ENCODE measurements at places on chromosomes 16 and 17.
A peak's percentile ranks its signal among the peaks of the same experiment; 100 is the strongest.

GRCh38 chr17:45130681-45131615 is 1.4 kb downstream of the PLCD3 start:
- no peak for DNase-seq

GRCh38 chr17:57084361-57084801 is 665 bp upstream of the AKAP1 start:
- no peak for DNase-seq

- no peak for DNase-seq
Observed at GRCh38 chr17:39517224-39517623, 55.9 kb downstream of the CDK12 start.

DNA sequence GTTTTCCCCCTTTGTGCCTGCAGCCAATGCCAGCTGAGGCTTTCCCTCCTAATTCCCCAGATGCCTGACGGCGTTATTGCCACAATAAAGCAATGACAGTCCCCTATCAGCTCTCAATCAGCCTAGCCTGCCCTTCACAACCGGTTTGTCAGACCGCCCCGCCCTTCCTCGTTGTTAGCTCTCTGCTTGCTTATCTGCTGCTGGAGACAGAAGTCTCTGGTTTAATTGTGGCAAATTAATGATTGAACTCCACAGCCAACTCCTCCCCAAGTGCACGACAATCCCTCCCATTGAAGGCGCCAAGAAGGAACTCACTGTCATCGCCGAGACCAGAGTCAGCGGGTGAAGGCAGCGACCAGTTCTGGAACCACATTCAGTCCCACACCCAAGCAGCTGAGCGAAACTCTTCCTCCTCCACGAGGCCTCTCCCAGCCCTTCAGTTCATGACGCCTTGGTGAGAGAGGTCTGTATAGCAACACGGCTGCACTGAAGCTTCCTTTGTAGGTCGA is 474.4 kb downstream of the SLC39A11 start:
- DNase-seq: peak; percentile 43

DNA sequence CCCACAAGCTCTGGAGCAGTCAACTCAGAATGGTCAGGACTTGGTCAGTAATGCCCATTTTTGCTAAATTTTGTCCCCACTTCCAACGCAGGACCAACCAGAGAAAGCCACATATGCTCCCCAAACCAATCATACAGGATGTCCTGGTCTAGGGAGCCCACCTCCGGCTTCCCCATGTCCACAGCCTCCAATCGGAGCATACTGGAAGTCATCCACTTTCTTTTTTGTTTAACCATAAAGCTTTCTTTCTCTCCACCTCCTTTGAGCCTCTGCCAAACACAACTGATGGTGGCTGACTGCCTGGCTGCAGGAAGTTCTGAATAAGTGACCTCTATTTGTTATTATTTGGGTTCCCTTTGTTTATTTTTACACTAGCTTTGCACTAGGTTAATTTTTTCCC is 549.1 kb downstream of the WWOX start:
- DNase-seq: no peak

DNA sequence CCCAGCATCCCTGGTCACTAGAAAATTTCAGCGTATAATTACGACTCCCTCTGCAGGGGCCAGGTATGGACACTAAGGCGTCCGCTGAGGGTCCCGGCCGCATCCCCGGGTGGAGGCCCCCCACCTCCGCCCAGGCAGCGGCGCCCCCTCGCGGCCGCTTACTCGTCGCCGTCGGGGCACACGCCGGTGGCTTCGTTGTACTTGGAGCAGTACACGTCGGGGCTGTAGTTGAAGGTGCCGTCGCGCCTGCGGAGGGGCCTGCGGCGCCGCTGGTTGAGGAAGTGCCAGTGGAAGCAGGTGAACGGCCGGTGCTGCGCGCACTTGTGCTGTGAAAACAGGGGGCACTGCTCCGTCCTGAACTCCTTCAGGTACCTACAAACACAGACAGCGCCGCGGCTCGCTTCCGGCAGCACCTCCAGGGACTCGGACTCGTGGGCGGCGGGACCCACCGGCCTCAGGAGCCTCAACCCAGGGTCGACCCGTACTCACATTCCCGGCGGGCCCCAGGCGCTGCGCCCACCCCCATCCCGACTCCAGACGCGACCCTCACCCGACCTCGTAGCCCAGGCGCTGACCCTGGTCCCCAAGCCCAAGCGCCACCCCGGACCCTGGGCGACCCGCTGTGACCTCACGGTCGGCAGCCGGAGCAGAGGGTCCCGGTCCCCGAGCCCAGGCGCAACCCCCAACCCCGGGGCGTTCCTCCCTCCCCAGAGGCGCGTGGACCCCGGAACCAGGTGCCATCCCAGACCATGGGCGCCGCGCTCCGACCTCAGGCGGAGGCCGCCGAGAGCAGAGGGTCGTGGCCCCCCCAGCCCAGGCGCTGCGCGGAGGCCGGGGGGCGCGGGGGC is 596 bp downstream of the UNKL start:
- peak; percentile 79 for DNase-seq

GRCh38 chr16:56658327-56658875 is 642 bp downstream of the MT1F start:
- no peak for DNase-seq

DNA sequence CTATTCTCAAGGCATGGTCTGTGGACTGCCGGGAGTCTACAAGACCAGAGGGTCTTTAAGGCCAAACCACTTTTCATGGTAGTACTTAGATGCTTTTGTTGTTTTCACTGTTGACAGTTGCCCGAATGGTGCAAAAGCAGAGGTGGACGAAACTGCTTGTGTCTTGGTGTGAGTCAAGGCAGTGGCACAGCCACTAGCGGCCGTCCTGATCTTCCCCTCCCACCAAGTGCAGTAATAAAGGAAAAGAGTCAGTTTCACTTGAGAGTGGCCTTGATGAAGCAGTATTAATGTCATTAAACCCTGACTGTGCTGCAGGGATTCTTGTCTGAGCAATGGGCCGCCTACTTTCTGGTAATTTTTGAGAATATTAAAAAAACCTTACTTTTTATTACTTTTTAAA is 109.1 kb downstream of the PRKCA start:
- DNase-seq: no peak

- DNase-seq: no peak
Observed at GRCh38 chr16:77723108-77723514, 797 bp downstream of the NUDT7 start.

DNA sequence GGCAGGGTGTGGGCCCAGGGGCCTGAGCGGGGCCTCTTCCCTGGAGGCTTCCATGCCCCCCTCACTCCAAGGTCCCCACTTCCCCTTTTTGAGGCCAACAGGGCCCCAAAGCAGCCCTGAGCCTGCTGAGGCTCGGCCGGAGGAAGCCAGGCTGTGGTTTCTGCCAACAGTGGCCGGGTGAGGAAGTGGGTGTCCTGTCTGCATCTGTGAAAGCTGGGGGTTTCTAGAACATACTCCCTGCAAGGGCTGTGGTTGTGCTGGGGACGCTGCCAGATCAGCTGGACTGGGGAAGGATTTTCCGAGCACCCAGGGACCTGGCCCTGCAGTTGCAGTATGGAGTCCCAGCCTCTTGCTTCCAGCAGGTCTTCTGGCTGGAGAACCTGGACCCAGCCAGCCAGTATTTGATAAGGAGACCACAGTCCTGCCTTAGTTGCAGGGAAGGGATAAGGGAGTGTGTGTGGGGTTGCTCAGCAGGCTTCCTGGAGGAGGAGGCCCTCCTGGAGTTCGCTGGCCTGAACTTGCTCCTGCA is 15.7 kb downstream of the ADCY7 start:
- DNase-seq: no peak

DNA sequence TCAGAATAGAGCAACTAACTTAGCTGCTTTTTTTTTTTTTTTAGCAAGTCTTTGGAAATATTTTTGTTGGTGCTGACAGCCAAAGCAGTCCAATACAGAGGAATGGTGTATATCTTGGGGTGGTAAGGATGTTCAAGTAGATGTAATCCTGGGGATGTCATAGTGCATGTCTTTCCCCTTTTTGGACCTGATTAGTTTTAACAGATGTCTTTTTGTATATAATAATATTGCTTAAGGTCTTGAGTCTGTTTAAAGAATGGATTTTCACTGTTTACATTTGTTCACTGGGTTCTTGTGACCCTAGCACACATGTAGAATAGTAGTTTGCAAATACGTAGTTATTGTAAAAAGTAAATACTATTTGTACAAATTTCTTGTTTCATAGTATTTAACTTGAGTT is 7.9 kb downstream of the TAF15 start:
- no peak for DNase-seq

DNA sequence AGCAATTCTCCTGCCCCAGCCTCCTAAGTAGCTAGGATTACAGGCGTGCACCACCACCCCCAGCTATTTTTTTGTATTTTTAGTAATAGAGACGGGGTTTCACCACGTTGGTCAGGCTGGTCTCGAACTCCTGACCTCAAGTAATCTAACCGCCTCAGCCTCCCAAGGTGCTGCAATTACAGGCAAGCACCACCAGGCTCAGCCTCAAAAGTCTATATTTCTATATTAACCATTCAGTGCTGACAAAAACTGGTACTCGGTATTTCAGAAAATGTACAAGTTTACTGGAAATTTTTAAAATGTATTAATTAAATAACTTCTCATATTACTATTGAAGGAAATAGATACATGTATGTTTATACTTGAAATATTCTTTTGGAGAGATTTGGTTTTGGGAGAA is 1.4 kb upstream of the HEXD start:
- DNase-seq: no peak

GRCh38 chr16:27311448-27311830 is 2.3 kb upstream of the IL4R start:
- no peak for DNase-seq

DNA sequence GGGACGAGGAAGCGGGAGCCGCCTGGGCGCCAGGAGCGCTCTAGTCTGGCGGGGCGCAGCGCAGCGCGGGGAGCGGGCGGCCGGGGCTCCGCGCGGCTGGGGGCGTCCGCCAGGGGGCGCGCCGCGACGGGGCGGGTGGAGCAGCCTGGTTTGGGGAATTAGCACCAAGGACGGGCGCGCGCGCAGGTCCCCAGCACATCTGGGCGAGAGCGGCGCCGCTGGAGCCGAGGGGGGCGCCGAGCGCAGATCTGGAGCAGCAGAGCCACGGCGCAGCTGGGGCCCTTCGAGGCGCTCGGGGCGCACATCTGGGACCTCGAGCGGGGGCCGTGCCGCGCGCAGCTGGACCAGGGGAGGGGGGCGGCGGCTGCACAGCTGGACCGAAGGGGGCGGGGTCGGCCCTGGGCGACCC is at the start of gene NXPH3:
Gene NXPH3 (plus strand): TSS at position 193 of the 409 bp plus-strand sequence. CDS start 349 bp downstream, outside the sequence.
- DNase-seq: peak; percentile 79

- DNase-seq: peak; percentile 83
Observed at GRCh38 chr17:50507871-50508572, at the start of gene MYCBPAP. Gene MYCBPAP (plus strand): TSS chr17:50508439. CDS start chr17:50508675, 236 bp downstream.

DNA sequence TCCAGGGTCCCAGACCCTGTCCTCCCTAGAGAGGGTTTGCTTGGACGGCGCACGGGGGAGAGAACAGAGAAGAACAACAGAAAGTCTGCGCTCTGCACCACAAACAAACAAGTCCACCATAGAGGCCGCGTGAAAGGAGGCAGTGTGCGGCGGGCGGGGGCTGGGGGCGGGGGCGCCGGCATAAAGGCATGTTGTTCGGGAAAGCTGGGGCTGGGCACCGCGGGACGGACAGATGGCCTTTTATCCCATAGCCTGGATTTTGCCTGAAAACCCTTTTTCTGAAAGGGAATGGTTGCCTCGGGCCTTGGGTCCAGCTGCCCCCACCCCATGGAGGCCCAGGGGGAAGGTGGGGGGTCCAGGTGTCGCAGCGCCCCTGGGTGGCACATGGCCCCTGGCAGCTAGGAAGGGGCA is 26.0 kb downstream of the FA2H start:
- no peak for DNase-seq

- no peak for DNase-seq
Observed at GRCh38 chr17:42702446-42702845, 20.1 kb downstream of the CNTNAP1 start.

DNA sequence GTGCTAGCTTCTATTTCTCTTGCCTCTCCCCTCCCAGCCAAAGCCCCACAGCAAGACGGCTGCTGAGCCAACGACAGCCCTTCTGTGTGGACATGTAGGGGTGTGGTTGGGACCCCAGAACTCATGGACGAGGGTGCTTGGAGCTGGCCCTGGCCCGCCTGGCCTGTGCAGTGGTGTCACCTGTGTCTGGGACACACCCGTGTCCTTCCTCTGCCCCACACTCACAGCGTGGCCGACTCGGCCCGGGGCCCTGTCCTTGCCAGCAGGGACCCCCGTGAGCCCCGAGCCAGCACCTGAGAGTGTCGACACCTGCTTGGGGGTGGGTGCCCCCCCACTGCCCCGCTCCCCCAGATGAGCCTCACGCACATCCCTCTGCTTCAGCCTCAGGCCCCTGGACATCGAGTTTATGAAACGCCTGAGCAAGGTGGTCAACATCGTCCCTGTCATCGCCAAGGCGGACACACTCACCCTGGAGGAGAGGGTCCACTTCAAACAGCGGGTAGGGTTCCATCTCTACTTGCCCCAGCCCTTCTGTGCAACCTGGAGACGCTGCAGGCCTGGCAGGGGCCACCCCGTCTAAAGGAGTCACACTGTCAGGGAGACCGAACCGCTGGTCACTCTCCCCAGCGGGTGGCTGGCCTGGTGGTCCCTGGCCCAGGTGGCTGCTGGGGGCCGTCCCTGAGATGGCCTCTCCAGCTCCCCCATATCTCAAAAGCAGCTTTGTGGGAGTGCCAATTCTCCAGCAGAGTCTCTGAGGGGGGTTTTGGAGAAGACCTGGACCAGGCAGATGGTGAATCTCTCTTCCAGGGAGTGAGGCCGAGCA is 349.8 kb downstream of the SEC14L1 start:
- no peak for DNase-seq

Data from A549 (cell line).